ENCODE measurements at places on chromosomes 5 and 9.

DNA sequence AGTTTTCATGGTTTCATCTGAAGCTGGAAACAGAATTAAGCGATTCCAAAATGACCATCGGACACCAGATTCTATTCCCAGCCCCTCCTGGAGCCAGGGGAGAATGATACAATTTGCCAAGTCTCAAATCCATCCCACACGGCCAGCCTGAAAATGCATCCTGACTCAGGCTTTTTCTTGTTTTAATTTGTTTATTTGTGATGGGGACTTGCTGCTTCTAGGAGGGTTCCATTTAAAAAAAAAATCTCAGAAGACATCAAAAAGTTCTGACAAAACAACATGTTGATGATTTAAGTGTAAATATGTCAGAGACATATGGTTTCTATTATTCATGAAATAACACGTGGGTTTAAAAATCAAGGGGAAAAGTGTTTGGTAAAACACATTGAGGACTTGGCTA, 173.2 kb downstream of the GAS1 start:
- DNase-seq: no peak

DNA sequence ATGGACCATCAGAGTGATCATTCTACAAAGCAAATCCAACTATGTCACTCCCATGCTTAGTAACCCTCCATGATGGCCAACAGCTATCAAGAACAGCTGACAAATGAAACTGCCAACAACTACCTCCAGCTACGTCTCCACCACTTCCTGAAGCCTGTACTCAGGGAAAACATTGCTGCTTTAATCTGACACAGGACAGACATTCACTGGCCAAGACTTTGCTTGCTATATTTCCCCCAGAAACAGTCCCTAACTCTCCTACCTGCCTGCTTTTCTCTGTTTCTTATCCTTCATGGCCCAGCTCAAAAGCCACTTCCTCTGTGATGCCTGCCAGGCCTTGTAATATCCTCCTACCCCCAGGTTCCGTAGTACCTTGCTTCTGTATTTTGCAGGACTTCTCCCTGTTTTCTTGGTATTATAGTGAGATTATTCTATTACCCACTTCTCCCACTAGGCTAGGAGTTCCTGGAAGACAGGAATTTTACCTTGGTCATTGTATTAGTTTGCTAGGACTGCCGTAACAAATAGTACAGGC, 14.7 kb upstream of the RAB14 start:
- no peak for DNase-seq

- DNase-seq: no peak
These were observed 9.1 kb downstream of the GNE start for GRCh38 chr9:36249189-36249588.

DNA sequence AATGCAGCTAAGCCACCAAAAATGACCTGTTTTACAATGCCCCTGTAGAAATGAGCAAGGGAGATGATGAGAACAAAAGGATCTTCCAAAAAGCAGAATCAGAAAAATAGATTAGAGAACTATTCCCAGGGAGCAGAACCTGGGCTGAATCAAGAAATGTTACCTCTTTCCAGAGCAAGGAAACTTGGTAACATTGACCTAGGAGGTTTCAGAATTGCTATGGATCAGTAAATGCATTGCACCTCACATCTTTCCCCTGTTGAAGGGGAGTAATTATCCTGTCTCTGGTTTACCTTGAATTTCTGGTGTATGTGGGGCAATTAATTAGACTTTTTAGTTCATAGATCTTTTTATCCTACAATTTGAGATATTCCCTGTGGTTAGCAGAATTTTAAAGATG, 151.2 kb upstream of the RAI14 start:
- DNase-seq: no peak

DNA sequence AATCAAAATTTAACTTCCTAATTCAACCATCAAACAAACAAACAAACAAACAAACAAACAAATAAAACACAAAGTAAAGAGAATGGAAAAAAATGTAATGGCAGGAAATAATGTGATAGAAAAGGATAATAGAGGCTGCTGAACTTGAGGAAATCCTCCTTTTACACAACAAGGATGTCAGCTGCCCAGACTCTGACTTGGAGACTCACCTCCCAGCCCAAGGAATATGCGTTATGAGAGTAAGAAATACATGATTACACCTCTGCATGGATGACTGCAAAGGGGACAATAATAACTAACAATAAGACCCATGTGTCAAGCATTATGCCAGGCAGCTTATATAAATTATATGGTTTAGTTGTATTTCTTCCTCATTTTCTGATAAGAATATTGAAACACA, 46.6 kb upstream of the JAK2 start:
- no peak for DNase-seq

DNA sequence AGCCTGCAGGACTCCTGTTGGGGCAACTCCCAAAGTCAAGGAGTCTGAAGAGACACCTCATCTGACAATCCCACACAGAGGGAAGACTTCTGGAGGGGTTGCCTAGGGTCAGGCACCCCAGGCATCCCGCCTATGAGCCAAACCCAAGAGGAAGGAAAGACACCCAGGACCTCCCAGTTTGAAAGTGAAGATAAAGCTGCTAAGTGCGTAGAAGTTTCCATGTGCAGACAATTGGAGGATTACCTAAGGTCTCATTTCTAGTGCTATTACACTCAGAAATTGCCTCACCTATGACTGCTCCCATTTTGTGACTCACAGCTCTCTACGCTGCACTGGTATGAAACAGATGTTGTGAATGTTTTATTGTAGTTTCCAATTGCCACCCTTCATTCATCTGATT, 322.9 kb downstream of the SLIT3 start:
- no peak for DNase-seq

DNA sequence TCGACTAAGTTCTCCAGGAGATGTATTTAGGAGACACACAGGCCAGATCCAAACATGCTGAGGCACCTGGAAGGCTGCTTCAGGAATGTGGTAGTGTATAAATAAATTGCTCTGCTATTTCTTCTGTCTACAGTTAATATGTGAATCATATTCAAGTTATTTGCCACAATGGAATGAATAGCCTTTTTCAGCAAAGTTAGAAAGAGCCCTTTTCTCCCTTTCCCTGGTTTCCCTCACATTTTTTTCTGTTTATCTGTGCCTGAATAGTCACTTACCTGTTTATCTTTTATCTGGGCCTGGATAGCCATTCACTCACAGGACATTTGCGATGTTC, 44.1 kb upstream of the CLINT1 start:
- no peak for DNase-seq

DNA sequence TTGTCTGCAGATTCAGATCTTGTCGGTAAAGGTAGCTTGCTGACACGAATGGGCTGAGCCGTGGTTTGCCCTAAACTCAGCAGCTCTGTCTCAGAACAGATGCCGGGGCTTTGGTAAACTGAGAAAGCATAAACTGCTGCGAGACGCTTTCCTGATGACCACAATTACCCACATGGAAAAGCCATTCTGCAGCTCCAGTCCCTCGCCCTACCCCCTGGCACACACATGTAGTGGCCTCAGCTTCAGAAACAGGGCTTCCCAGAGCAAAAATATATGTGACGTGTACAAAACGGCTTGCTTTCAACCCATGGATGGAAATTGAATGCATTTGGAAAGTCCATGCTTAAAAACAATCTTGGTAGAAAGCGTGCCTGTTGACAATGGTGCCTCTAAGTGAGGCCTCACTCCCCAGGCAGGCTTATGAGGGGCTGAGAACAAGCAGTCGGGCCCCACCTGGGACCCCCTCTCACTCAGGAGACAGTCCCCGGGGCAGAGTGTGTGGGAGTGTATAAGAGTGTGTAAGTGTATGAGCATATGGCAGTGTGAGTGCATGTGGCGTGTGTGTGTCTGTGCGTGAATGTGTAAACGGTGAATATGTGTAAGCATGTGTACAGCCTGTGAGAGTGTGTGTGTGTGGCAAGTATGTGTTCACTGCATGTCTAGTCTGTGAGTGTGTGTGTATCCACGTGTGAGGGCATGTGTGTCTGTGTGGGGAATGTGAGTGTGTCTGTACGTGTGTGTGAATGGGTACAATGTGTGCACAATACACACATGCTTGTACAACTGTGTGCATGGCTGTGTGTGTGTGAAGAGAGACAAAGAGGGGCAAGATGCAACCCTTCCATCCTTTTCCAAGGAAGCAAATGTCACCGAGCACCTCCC, 88.2 kb upstream of the SMIM23 start:
- peak; percentile 43 for DNase-seq

- no peak for DNase-seq
These were observed 47.8 kb downstream of the PLEKHG4B start for GRCh38 chr5:139579-140442.

DNA sequence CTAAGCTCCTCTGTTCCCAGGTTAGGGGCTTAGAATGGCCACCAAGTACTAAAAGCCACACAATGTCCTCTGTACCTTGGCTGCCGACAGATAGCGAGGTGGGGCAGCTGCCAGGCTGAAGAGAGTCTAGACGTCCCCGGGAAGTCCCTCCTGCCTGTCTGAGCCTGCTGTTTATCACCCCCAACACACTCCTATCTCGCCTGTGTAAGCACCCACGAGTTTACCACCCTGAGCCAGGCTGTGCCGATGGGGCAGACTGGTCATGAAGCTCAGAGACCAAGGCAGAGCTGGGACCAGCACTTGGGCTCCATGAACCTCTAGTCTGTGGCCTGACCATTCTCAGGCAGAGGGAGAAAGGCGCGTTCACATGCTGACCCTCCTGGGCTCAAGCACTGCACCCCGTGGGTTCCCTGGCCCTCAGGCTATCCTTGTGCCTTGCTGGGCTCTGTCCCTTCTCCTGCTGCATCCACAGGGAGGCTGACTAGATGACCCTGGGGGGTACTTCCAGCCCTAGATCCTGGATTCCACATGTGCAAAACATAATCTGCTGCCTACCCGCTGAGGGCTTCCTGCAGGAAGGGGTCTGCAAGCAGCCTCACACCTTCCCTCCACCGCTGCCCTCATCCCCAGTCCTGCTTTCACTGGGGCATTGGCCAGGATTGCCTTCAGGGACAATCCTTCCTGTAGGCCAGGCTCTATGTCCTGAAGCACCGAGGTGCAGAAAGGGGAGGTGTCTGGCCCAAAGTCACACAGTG, 18.6 kb upstream of the SLC25A51 start:
- no peak for DNase-seq

DNA sequence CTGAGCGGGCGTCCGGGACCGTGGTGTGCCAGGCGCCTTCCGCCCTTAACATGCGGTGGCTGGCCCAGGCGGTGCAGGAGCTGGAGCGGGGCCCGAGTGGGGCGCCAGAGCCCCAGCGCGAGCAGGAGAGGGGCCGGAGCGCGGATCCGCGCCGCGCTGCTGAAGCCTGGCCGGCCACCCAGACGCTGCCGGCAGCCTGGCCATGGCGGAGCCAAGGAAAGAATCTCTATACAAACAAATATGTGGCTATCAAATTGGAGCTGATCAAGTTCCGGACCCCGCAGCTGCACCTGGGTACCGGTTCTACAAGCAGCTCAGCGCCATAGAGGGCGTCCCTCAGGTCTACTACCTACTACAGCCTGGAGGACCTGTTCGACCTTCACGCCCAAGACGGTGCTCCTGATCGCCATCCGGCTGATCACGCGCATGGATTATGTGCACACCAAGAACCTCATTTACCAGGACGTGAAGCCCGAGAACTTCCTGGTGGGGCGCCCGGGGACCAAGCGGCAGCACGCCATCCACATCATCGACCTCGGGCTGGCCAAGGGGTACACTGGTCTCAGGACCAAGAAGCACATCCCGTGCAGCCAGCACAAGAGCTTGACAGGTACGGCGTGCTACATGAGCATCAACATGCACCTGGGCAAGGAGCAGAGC, 55.8 kb downstream of the JAK2 start:
- no peak for DNase-seq

DNA sequence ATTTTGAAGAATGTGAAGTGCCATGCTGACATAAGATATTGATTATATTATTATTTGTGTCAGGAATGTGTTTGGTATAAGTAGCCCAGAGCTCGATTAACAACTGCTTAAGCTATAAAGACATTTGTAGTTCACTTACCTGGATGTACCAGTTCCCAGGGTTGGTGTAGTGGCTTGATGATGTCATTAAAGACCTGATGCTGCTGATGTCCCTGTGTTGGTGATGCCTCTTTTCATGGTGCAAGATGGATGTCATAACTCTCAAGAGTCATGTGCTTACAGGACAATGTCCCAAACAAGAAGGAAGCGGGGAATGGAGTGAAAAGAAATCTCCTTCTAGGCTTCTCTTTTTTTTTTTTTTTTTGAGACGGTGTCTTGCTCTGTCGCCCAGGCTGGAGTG, 11.5 kb upstream of the GDNF start:
- DNase-seq: no peak

DNA sequence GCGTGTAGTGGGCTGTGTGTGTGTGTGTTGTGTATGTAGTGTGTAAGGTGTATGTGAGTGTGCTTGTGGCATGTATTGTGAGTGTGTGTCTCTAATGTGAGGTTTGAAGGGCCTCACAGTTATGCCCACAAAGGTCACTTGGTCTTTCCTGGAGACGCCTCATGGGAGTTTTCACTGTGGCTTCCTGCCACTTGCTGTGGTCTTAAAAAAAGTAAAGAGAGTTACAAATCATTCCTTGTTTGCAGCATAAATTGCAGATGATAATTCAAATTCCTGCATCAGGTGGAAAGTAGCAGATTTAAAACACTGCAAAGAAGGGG, 72.6 kb downstream of the TENT4A start:
- DNase-seq: no peak

DNA sequence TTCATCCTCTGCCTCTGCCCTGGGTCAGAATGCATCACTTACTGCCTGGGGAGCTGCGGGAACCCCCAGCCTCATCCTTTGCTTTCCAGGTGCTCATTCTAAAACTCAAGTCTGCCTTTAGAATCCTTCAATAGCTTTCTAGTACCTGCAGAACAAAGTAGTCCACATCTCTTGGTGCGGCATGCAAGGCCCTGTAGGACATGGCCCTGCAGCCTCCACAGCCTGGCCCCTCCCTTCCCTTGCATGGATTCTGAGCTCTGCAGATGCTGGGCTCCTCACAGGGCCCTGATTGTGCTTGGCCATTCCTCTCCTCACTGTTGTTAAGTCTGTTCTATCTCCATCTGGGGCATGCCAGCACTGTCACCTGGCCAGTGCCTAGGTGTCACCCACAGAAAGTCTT, 141.6 kb downstream of the ADCY2 start:
- no peak for DNase-seq

DNA sequence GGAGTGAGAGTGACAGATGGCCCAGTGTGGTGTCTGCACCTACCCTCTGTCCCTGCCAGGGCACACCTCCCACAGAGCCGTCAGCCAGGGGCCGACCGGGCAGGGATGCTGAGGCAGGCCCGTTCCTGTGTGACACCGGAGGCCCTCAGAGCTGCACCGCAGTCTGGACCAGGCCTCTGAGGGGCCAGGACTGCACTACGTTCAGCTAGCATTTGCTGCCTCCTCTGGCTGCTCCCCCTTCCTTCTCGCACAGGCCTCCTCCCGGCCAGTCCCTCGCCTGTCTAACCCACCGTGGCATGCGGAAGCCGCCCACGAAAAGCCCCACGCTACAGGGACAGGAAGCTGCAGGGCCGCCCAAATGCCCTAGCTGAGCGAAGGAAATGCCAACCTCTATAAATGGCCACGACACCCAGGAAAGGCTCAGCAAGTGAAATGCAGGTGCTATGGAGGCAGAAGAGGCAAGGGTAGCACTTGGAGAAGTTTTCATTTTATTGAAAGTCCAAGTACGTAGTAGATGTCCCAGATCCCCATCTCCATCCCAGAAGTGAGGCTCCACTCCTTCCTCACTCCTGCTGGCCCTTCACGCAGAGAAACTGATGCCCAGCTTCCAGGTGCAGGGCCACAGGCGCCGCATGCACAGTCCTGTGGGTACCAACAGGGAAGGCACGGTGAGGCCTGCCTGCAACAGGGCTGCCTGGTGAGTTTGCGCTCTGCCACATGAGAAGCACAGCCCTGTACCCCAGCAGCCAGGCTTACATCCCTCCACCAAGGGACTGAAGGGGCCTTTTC, 38.7 kb downstream of the MAPK9 start:
- DNase-seq: no peak

- DNase-seq: no peak
These were observed 21.7 kb downstream of the FER start for GRCh38 chr5:108769352-108769751.

All from lung (tissue), 17 donors.